Islet precursor cell (in vitro differentiated cells): ENCODE measurements at places on chromosomes 3 and 15.

- DNase-seq, result no peak
Observed at GRCh38 chr15:59410391-59410896, 27.5 kb upstream of the FAM81A start.

DNA sequence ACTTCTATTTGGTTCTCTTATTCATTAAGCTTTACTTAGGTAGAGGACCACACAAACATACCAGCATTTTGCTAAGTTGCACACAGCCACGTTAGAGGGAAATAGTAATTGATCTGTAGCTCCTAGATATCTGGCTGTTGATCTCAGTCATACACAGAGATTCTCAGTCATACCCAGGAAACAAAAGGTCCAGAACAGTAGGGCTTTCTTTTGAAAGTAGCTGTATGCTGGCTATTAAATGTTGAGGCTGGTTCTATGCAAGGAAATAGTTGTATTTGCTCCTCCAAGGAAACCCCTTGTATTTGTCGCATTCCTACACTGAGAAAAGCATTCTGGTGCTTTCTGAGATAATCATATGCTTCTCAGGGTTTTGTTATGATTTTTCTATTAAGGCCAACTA, 523.8 kb downstream of the SOX2 start:
- DNase-seq, result no peak

- DNase-seq, result peak; percentile 49
Observed at GRCh38 chr15:101056366-101057334, 137.5 kb downstream of the LRRK1 start.

- DNase-seq, result no peak
Observed at GRCh38 chr3:21564531-21564930, 186.5 kb downstream of the ZNF385D start.

DNA sequence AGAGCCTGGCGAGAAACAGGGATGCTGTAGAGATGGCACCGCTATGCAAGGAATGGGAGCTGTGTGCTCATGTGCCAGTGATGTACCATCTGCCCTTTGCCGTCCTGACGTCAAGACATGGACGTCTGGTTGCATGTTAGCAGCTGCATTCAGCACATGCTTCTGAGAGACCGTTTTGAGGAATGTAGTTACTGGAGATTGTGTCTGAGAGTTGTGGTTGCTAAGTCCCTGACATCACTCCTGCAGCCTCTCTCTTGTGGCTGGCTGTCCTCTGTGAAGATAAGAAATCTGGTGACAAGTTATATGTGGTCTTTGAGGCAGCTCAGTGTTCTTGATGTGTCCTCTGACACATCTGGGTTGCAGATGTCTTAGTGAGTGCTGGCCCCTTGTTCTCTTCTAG, 165.1 kb downstream of the APBA2 start:
- peak; percentile 65 for DNase-seq

DNA sequence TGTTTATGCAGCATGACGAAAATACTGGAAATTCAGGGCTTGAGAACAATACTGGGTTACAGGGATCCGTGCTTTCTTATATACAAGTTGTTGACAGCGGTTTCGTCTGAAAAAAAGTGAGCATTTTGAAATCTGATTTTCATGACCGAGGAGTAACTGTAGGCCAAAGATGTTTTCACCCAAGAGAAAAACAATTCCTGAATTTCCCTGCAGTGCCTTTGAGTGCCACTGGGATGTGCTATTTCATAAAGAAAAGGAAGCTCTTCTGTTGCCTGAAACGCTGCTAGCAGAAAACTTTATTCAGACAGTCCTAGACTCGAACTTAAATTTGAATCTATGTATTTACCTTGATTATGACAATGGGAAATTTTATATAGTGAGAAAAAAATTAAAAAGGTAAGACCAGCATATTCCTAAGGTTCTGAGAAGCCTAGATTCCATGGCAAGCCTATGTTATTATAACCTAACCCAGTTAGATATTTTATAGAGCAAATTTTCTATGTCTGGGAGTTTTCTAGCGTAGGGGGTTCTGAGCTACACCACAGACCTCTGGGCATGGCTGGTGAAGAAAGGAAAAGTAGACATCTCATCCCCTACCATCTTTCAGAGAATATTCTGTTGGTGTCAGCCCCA, 30.2 kb downstream of the KCNAB1 start:
- DNase-seq, result no peak

GRCh38 chr15:65097651-65098263, 17.2 kb downstream of the UBAP1L start:
- DNase-seq, result no peak

- no peak for DNase-seq
Observed at GRCh38 chr15:90871716-90872485, 3.5 kb downstream of the FURIN start.

- DNase-seq, result no peak
Observed at GRCh38 chr3:32239307-32240158, 1.1 kb downstream of the CMTM8 start.

GRCh38 chr3:161035711-161036110, 69.4 kb downstream of the B3GALNT1 start:
- DNase-seq, result no peak

DNA sequence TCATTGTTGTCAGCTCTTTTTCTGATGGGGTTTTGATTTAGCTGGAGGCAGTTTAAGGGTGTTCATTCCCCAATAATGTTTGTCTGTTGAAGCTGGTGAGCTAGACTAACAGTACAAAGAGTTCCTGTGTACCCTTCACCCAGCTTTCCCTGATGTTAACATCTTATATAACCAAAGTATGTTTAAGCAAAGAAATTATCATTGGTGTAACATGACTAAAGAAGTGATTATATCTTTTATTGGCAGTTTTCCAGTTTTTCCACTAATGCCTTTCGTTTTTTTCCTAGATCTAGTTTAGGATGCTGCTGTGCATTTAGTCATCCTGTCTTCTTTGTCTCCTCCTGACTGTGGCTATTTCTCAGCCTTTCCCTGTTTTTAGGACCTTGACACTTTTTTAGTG, 165.6 kb downstream of the LPP start:
- DNase-seq, result no peak

- no peak for DNase-seq
Observed at GRCh38 chr3:106401666-106402490, 533.1 kb upstream of the CBLB start.

GRCh38 chr3:176757429-176757828, 439.9 kb downstream of the TBL1XR1 start:
- no peak for DNase-seq

GRCh38 chr3:108271626-108272025, 24.7 kb upstream of the HHLA2 start:
- no peak for DNase-seq

DNA sequence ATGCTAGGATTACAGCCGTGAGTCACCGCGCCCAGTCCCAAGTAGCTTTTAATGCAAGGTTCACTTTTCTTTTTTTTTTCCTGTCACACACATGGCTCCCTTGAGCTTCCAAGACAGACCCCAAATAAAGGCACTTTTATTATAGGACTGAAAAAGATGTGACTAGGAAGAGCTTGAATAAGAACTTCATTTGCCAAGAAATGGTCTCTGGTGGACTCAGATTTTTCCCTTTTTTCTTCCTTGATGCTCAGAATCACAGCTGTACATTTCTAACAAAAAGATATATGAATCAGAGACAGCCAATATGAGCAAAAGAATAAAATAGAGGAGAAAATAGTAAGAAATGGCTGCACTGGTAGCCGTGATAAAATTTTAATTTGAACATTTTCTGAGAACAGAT, 337.2 kb downstream of the MAGI1 start:
- no peak for DNase-seq

- DNase-seq, result no peak
Observed at GRCh38 chr3:141412087-141412935, 44.0 kb downstream of the ZBTB38 start.

DNA sequence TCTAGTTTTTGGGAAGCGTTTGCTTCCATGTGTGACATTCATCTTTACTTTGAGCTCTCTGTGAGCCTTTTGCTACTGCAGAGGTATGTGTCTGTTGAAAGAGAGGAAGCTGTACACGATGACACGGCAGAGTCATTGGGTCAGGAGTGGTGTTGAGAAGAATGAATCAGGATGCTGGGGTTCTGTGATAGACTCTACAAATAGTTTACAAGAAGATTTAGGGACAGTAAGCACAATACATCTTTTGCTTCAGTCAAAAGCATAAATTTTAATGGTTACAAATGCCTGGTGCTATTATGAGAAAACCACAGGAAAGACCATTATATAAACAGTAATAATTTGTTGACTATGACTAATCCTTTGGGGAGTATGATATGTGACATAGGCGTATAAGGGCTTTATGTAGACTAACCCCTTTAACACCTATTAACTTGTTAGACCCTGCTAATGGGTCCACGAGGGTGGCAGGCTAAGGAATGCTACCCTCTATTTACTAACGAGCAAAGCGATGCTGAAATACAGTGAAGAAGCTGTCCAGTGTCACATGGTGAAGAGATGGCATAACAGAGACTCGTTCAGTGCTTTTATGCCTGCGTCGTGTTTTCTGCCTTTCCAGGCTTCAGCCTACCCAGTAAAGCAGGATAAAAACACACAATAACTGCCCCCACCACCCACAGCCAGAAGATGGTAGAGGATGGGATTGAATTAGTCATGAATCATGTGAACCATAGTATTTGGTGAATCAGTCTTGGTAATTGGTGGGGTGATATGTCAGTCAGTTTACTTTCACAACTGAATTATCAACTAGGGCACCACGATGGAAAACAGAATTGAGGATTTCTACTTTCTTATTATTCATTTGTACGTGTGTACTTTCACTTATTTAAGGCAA, 118.8 kb downstream of the LPP start:
- DNase-seq, result no peak

DNA sequence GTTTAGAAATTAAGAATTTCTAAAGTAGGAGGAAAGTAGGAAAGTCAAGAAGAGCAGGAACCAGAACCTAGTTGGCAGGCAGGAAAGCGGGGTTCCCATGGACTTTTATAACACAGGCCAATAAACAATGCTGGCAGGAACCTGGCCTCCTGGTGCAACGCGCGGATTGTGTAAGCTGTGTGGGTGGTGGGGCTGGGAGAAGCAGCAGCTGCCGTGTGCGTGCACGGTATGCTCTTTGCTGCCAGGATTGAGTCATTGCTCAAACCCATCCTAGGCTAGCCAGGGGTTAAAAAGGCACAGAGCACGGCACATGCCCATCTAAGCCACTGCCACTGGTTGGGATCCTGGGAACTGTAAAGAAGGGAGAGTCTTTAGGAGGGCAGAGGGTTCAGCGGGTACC, 209.9 kb upstream of the RGMA start:
- DNase-seq, result no peak

DNA sequence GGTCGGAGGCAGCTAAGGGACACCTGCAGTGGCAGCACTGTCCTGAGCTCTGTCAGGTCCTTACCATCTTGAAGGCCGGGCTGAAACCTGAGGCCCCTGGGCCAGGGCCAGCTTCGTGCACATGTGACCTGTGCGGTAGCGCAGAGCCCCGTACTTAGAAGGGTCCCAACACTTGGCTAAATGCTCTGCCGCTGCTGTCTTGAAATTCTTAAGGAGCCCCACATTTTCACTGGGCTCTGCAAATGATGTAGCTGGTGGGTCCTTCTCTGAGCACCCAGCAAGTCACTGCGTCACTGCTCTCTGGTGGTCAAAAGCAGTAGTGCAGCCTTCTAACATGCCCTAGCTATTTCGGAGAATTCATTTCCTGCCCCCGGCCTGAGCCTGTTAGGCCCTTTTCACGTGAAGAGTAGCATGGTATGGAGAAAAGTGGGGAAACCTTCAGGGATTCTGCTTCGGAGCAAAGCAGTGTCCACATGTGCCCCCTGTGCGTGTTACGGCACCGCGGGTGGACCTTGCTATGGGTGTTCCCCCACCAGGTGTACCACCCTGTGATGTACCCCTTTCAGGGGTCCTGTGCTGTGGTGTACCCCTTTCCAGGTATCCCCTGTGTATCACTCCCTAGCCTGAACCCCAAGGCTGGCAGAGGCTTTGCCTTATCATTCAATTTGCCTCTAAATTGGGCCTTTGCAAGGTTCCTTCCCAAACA, 79.7 kb downstream of the TMEM266 start:
- peak; percentile 90 for DNase-seq

GRCh38 chr3:58173029-58173668, 37.6 kb downstream of the DNASE1L3 start:
- no peak for DNase-seq

DNA sequence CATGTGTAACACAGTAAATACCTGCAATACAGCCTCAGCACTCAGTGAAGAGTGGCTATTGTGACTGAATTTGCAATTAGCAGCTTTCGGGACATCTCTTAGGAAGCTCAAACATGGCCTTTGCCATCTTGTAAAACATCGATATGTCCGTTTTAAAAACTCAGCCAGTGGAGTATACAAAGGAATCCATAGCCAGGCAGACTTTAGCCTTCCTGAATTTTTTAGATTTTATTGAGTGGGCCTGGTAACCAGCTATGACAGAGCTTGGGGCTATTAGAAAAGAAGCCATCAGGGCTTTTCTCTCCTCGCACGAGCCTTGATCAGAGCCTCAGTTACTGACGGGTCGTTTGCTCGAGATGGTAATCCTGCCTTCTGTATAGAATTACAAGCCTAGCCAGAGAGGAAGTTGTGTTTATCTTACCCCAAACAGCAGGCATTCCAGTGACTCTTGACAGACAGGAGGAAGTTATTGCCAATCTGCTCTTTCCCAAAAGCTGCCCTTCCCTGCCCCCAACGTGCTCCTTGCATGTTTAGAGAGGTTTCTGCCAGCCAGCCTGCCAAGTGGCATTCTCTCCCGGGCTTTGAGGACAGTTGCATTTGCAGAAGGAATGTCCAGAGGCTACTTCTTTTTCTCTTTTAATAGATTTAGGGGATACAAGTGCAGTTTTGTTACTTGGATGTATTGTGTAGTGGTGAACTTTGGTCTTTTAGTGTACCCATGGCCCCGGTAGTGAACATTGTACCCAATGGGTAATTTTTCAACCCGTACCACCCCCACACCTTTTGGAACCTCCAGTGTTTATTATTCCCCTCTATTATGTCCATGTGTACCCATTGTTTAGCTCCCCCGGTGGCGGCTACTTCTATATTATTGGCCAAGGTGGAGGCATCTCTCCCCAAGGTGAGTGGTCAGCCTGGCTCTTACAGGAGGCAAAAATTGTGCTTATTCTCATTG, 40.6 kb downstream of the ITPR1 start:
- DNase-seq, result peak; percentile 66

- DNase-seq, result no peak
Observed at GRCh38 chr3:50338965-50339364, 1.7 kb downstream of the RASSF1 start.

DNA sequence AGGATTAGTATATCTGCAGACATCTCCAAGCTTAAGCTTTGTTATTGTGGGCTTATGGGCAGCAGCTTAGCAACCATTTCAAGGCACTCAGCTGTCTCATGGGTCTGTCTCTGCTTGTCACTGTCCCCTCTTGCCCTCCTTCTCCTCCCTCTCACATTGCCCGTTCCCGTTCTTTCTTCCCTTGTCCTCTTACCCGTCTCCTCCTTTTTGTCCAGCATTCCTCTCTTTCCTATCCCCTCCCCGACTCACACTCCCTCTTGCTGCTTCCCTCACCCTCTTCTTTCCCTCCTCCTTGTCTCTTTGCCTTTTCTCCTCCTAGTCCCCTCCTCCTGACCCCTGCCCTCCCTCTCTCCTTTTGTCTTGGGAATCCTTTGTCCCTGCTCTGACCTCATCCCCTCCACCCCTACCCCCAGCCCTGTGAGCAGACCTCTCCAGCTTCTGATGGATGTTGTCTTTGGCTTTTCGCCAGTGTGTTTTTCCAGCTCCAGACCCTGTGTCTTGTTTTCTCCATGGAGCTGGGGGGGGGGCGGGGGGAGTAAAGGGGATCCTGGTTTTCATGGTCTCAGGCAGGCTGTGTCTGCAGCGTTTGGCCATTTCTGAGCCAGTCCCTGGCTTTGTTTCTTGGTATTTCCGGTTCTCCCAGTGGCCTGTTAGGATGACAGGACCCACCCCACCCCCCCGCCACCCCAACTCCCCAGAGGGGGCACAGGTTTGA, 47.9 kb upstream of the TRAK1 start:
- peak; percentile 98 for DNase-seq
